ENCODE measurements at places on chromosomes 2 and 18. TPM values are rescaled to one million over a fixed set of nuclear protein-coding genes. Genes with fewer than 3 reads are reported as not detected.
A peak's percentile ranks its signal among the peaks of the same experiment; 100 is the strongest.

DNA sequence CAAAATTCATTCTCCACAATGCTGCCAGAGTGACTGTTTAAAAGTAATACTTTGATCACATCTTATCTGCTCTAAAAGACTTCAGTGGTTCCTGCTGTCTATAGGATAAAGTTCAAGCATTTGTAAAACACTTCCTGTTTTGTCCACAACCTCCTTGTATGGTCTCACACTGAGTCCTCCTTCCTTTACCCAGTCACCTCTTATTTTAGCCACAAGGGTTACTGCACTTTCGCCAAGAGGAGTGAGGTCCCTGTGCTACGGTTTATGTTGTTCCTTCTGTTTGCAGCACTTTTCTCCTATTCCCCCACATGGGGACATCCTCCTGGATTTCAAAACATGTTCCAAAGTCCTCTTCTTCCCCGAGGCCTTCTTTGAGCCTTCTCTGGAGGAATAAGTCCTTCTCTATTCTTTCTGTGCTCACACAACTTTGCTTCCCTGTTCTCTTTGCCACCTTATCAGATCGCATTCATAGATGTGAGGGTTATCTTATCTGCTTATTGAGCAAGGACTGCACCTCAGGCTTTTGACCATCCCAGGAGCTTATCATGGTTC, 112.2 kb upstream of the NABP1 start:
- DNase-seq, result no peak

- DNase-seq, result no peak
Observed at GRCh38 chr2:162293122-162293786, 25.2 kb downstream of the IFIH1 start.

DNA sequence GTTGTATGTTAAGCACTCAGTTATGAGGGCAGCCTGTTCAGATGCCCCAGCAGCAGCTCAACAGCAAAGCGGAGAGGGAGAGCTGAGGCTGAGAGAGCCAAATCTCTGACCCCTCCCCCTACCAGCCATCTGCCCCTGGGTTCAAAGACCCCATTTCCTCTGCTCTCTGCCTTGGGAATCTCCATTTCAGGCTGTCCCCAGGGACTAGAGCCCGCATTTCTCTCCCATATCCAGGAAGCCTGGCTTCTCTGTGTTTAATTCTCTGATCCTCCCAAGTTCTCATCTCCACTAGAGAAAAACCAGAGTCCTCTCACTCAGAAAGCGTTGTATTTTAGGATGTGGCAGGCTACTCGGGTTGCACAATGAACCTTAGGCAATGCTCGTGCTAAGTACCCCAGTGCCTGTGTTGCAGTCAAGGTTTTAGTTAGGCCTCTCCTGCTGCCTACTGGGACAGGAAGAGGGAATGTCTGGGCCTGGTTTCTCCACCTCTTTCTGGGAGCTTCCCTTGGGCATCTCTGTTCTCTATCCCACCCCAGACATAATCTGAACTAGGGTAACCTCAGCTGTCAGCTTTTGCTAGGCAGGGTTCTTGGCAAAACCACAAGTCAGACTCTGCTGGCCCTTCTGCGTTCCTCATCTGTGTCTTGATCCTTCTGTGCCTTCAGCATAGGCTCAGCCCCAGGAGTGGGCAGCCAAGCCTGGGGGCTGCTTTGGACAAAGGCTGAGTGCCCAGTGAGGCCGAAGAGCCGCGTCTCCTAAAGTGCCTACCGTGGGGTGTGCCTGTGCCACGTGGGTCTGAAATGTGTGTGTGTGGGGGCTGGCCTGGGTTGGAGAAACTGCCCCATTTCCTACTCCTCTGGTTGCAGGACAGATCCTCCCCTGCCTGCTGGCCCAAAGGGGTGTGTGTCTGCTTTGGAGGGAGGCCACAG, 96.8 kb downstream of the STPG4 start:
- no peak for DNase-seq

- no peak for DNase-seq
Observed at GRCh38 chr2:31998731-31999383, 12.0 kb downstream of the MEMO1 start.

GRCh38 chr2:43027097-43027873, 199.1 kb downstream of the ZFP36L2 start:
- peak; percentile 58 for DNase-seq

DNA sequence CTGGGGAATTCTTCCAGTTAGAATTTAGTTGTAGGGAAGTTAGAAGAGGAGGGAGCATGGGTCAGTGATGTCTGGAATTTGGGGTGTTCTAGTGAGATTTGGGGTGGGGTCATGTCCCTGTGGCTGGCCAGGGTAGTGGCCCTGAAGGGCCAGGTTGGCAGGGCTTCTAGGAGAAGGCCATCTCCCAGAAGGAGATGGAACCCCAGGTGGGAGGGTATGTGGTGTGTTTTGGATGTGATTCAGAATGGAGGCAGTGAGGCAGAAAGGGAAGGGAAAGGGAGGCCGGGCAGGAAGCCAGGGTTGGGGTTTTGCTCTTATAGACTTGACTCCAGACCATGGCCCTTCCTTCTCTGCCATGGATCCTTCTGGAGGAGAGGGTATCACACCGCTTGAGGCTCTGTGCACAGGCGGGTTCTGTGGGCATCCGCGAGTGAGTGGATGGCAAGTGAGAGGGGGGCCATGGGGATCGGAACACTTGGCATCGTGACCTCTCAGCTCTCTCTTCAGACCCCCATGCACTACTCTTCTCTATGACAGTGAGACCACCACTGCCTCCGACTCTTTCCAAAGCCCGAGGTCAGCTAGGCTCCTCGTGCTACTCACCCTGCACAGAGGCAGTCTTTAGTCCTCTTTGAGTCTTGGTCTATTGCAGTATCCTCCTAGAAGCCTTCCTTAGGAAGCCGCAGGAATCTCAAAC, 7.3 kb downstream of the GREB1 start:
- DNase-seq, result no peak

DNA sequence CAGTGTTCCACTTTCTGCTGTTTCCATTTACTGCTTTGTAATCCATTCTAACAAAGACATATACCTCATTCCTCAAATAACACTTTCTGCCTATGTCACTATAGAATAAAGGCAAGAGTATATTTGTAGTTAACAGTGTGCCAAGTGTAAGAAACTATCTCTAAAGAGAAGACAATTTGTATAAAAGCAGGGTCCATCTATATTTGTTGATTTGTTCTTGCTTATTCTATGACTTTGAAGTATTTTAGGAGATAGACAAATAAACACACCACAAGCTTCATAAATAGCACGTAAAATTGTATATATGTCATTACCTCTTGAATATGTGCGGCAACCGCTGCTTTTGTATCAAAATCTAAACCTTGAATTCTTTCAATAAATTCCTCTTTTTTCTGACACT, 56.0 kb downstream of the CCDC88A start:
- no peak for DNase-seq

- no peak for DNase-seq
Observed at GRCh38 chr2:103327386-103327785, 565.6 kb downstream of the TMEM182 start.

DNA sequence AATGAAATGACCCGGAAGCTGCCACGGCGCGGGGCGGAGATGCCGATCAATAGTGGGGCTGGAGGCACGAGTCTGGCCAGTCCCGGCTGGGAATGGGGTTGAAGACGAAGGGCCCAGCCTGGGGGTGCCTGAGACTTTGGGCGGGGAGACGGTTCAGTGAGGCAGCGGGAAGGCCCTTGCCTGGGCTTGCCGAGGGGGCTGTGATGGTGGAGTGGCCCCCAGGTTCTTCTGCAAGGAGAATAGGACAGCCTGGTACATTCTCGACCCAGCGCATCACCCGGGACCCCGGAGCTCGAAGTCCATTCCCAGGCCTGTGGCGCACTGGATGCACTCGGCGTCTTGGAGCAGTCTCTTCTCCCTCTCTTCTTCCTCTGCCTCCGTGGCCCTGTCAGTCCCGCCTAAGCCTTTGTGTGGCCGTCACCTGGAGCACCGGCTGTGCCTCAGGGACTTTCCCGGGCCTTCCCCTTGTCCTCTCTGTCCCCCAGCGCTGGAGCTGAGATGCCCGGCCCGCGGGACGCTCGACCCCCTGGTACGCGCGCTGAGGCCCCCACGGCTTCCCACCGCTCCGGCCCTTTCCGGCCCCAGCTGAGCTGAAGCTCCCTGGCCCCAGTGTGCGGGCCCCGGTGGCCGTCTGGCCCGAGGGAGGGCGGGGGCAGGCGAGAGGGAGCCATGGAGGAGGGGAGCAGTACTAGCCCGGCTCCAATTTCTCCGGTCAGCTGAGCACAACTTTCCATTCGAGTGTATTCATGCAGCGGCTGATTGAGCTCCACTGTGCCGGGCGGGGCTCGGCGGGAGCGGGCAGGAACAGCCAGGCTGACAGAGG, 8.0 kb downstream of the SIX3 start:
- peak; percentile 77 for DNase-seq

The LYPD6B gene
- 0.36 TPM for total RNA-seq

The CLASP1 gene
- total RNA-seq, result 57.9 TPM

The CNDP1 gene
- total RNA-seq, result 0.22 TPM

The AQP12B gene
- not detected for total RNA-seq

All from chondrocyte (in vitro differentiated cells).